ENCODE measurements at places on chromosomes 16 and 17. TPM values are rescaled to one million over a fixed set of nuclear protein-coding genes. Genes with fewer than 3 reads are reported as not detected.

DNA sequence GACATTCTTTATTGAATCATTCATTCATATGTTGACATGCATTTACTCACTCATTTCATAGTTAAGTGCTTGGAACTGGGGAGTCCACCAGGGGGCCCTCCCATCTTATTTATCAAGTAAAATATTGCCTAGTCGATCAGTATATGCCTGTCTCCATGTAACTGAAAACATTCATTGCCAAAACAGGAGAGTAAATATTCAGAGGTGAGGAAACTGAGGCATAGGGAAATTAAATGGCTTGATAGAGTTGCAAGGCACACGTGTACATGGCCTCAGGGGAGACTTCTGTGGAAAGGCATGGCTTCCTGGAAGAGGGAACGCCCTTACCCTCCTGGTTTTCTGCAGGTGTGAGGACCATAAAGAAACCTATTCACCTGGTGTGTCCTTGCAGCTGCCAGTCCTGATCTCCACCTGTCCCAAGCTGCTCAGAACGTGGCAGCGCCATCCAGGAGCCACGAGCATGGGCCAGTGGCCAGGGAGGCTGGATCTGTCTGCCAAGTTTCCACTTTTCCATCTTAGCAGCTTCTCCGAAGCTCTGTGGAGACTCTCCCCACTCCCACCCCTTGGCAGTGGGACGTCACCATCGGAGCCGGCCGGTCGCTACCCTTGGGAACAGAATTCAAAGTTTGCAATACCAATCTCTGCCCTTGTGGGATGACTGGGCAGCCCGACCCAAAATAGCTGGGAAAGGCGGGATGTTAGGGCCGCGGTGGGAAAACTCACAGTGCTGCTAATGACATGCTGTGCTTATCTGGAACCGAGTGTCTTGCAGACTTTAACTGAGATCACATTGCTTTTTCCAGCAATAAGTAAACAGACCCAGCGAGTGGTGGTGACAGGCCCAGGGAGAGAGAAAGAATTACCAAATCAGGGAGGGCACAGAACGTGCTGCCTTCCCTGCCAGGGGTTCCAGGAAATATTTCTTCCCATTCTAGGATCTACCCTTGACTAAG lies 4.1 kb upstream of the C1QTNF1 start:
- peak; percentile 34 for DNase-seq

- DNase-seq: no peak
Observed at GRCh38 chr16:12390074-12390605, 413.5 kb downstream of the CPPED1 start.

- no peak for DNase-seq
Observed at GRCh38 chr17:56710986-56711385, 117.5 kb downstream of the NOG start.

DNA sequence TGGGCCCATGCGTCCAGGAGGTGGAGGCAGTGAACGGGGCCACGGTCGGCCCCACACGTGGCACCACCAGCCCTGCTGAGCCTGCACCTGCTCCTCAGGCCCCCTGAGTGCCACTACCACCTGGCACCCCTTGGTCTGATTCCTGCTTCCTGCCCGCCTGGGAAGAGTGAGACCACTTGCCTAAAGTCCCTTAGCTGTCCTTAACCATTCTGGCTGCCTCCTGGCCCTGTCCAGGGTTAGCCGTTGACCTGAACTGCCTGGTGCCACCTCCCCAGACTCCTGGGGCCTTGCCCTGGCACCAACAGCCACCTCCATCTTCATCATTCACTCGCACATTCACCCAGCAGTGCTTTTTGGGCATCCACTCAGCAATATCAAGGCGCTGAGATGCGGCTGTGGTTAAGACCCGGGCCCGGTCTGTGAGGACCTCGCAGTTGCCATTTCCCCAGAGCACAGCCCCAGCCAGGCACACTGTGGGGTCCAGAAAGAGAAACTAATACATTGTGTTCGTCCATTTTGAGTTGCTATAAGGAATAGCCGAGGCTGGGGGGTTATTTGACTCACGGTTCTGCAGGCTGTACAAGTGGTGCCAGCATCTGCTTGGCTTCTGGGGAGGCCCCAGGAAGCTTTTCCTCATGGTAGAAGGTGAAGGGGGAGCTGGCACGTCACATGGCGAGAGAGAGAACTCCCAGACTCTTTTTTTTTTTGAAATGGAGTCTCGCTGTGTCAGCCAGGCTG lies 318.4 kb downstream of the SEC14L1 start:
- no peak for DNase-seq

- no peak for DNase-seq
Observed at GRCh38 chr17:6780001-6780400, 4.0 kb downstream of the FBXO39 start.

- DNase-seq: no peak
Observed at GRCh38 chr16:57562066-57562465, 19.6 kb downstream of the ADGRG5 start.

- no peak for DNase-seq
Observed at GRCh38 chr16:568401-569258, 1.1 kb upstream of the PIGQ start.

DNA sequence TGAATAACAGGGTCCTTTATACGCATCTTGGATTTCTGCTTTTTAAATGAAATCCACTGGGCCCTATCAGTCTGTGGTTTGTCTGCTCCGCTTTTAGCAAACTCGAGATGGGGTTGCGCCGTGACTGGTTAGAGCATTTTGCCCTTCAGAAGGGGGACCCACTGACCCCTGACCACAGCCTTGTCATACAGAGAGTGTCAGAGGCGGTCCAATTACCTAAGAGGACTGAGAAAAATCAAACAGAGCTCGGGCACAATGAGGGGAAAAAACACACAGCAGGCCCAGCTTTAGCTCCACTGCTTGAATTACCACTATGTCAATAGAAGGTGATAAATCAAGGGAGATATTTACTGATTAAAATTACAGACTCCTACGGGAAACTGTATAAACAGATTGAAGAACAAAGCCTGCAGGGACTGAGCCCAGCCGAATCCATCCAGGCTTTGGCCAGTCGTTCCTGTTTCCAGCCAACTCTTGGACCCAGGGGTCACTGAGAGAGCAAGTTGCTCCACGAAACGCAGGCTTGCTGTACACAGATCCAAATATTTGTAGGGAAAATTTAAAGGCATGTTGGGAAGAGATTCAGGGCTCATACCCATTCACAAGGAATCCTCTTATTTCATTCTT lies 131.9 kb upstream of the ZFHX3 start:
- no peak for DNase-seq

GRCh38 chr16:11312718-11313492 lies 31.8 kb upstream of the PRM1 start:
- peak; percentile 70 for DNase-seq

GRCh38 chr16:24471561-24472350 lies 67.6 kb upstream of the RBBP6 start:
- no peak for DNase-seq

DNA sequence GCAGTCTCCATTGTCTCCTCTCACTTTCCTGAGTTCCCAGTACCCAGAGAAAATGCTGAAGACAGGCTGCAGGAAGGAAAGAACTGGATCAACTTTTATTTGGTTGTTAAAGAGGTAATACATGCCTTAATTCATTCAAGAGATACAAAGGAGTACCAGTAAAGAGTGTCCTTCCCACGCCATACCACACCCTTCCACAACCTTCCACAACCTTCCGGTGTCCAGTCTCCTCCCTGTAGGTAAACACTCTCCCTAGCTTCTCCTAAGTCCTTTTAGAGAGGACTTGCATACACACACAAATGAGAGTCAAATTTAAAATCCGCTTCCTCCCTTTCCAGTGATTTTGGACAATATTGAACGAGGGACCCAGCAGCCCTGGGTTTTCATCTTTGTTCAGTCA lies 2.8 kb upstream of the CA7 start:
- DNase-seq: no peak

GRCh38 chr17:77999413-78000173 lies 41.1 kb downstream of the TNRC6C start:
- no peak for DNase-seq

- no peak for DNase-seq
Observed at GRCh38 chr16:9212621-9213020, 121.2 kb downstream of the HAPSTR1 start.

DNA sequence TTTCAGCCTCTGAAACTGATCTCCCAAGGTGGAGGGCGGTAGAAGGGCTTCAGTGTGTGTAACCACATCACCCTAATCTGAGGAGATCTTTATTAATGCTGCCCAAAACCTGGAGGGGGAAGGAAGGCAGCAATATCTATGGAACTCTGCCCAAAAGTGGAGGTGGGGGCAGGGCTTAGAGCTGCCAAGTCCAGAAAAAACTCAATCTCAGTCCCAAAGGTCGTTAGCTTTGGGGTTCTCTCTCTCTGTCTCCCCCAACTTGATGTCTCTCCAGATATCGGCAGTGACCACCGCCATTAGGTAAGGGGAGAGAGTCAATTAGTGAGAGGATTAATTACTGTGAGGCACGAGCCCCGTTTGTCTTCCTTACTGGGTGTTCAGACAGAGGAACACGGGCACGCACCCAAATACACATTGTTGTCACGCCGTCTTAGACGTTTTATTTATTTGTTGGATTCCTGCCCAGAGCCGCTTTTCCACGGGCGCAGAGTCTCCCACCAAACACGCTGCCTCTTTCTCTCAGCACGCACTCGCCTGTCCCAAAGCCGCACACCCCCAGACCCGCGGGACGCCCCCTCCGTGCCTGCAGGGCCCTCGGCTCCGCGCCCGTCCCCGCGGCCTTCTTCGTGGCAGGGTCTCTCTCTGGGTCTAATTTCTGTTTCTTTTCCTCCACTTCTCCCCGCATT lies 5.4 kb upstream of the LHX1 start:
- DNase-seq: peak; percentile 25

DNA sequence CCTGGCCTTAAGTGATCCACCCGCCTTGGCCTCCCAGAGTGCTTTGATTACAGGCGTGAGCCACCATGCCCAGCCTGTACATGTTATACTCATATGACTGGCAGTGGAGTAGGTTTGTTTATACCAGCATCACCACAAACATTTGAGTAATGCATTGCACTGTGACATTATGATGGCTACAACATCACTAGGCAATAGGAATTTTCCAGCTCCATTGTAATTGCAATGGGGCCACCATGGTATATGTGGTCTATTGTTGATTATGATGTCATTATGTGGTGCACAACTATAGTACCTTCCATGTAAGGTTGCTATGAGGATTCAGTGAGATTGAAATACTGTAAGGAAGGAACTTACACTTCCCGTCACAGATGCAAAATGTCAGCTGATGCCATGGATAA lies 168.9 kb downstream of the COPRS start:
- DNase-seq: no peak

DNA sequence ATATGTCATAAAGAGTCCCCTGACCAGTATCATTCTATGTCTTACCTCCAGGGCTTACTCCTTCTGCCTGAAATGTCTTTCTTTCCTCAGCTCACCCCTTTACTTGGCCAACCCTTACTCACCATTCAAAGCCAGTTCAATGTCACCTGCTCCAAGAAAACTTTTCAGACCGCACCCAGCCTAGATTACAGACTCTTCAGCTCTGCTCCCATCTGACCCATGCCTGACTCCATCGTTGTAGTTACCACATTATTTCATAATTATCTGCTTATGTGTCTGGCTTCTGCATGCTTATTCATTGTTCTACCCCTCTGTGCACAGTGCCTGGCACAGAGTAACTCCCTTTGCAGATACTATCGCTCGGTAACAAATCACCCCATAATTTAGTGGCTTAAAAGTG lies 62.5 kb upstream of the TOB1 start:
- DNase-seq: no peak

DNA sequence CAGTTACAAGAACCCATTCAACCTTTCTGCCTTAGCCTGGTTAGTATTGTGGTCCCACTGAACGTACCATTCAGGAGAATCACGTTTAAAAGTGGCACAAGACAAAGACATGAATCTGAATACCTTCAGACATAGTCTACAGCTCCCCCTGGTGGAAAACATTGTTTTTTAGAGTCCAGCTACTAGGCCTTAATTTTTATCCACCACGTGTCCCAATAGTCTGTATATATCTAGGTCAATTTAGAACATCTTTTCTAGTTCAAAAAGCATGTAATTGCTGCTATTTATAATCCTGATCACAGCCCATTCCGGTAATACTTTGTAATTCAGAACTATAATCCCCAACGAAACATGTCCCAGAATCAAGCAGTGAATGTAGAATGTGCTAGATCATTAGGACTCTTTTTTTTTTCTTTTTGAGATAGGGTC lies 13.7 kb upstream of the GUCY2D start:
- no peak for DNase-seq

DNA sequence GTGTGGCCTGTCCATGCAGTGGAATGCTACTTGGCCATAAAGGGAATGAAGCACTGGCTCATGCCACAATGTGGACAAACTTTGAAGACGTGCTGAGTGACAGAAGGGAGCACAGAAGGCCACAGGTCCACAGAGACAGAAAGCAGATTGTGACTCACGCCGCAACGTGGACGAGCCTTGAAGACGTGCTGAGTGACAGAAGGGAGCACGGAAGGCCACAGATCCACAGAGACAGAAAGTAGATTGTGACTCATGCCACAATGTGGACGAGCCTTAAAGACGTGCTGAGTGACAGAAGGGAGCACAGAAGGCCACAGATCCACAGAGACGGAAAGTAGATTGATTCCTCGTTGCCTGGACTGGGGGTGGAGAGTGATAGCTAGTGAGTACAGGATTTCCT lies 19.2 kb downstream of the ZC3H18 start:
- DNase-seq: no peak

- peak; percentile 92 for DNase-seq
Observed at GRCh38 chr17:4948166-4948930, at the start of gene PFN1. PFN1 (minus strand) TSS chr17:4948530; CDS start chr17:4948394, 136 bp downstream.

DNA sequence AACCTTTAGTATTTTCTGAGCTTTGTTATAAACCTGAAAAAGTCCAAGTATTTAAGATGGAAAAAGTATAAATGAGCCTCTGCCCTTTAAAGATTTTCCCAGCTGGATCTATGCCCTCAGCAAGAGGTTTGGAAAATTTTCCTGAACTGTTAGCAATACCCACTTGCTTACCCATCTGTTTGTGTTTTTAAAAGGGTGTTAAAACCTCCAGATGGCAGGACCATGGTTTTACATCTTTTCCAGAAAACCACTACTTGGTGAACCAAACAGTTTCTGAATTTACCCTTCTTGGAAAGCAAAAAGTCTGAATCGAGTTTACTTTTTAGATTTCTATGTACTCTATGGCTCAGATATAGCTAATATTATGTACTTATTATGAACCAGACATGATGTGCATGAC lies 719 bp downstream of the PMFBP1 start:
- no peak for DNase-seq

The PLA2G10 gene
- total RNA-seq: not detected

The PSMC3IP gene
- 1.4 TPM for total RNA-seq

The PTGES3L gene
- total RNA-seq: 0.11 TPM

The TEKT1 gene
- total RNA-seq: not detected

The SMPD3 gene
- 1.2 TPM for total RNA-seq

The ENPP7 gene
- not detected for total RNA-seq
